Fibroblast of skin of scalp (primary cell): ENCODE measurements at places on chromosomes 2 and 18.

- peak; percentile 66 for DNase-seq
Observed at GRCh38 chr2:66443979-66444861, 9.3 kb downstream of the MEIS1 start.

DNA sequence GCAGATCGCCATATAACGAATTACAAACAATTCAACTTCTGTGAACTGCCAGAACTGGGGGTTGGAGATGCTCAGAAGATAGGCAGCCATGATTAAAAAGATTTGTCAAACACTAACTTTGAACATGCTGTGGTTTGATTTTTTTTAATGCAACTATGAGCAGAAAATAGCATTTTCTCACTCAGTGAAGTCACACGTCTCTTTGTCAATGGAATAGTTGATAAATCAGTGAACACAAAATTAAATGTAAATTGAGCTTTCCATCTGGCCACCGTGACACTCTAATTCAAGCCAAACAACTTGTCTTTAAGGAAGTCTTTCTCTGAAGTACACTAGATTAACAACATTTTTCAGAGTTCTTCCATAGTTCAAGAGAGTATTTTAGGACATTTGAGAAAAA lies 228.6 kb upstream of the LINC00305 start:
- DNase-seq, result no peak

- DNase-seq, result no peak
Observed at GRCh38 chr18:52289392-52289791, 50.6 kb upstream of the DCC start.

GRCh38 chr2:22890132-22890531 lies 494.8 kb upstream of the KLHL29 start:
- no peak for DNase-seq

DNA sequence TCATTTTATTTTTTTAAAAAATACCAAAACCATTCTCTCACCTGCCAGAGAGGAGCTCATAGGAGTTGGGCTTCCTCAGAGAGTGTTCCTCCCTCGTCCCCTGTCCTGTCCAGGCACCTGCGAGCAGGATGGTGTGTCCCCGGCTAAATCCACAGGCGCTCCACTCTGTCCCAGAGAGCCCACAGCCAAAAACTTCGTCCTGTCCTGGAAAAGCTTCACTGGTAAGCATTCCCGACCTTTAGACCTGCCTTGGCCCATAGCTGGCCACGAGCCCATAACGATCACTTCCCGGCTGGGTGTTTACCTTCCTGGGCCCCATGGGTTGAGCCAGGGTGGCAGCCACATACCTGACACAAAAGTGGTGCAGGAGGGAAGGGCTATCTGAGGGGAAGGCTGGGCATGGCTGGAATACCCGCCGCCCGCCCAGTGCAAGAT lies at the start of gene NGEF:
Gene NGEF, minus strand, starts transcription at position 230 of the 435 bp plus-strand sequence. CDS start 38,366 bp downstream, outside the sequence.
- no peak for DNase-seq

GRCh38 chr2:136130045-136130444 lies 12.1 kb upstream of the CXCR4 start:
- no peak for DNase-seq

DNA sequence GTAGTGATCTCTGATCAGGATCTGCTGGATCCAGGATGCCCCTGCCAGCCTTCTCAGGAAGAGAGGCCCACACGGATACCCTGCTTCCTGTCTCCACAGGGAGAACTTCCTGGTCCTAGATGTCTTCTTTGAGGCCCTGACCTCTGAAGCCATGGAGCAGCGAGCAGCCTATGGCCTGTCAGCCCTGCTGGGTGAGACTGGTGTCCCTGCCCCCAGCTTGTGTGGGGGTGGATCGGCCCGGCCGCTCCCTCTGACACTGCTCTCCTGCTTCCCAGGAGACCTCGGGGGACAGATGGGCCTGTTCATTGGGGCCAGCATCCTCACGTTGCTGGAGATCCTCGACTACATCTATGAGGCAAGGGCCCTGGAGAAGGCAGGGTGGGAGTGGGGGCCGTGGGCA lies 6.6 kb downstream of the CHPF start:
- no peak for DNase-seq

GRCh38 chr2:23905155-23905554 lies 21.8 kb downstream of the ATAD2B start:
- DNase-seq, result peak; percentile 20

DNA sequence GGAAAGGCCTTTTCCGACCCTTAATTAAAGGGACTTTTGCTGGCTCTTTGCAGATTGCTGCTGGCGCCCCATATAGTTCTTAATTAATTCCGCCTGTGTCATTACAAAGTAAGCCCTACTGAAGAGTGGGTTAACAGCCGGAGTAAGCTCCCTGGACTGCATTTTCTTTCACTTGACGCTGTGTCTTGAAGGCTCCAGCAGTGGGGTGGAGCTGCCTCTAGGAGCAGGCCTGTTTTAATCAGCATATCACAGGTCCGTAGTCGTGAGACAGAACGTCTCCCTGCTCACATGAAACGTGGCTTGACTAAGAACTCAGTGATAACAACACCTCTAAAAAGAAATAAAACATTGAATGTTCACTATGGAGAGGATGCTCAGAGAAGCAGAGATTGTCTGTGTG lies 329.9 kb upstream of the RAB12 start:
- DNase-seq, result no peak

DNA sequence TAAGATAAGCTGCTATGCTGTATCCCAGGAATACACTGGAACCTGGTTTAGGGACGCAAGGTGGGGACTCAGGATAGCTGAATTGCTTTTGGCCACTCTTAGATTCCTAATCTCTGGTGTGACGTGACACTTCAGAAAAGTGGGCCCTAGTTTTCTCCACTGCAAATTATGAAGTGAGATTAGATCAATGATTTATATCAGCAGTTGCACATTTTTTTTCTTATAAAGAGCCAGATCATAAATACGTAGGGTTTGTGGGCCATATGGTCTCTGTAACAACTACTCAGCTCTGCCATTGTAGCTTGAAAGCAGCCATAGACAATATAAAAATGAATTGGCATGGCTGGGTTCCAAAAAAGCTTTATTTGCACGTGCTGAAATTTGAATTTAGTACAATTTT lies 85.4 kb upstream of the CPO start:
- DNase-seq, result no peak

DNA sequence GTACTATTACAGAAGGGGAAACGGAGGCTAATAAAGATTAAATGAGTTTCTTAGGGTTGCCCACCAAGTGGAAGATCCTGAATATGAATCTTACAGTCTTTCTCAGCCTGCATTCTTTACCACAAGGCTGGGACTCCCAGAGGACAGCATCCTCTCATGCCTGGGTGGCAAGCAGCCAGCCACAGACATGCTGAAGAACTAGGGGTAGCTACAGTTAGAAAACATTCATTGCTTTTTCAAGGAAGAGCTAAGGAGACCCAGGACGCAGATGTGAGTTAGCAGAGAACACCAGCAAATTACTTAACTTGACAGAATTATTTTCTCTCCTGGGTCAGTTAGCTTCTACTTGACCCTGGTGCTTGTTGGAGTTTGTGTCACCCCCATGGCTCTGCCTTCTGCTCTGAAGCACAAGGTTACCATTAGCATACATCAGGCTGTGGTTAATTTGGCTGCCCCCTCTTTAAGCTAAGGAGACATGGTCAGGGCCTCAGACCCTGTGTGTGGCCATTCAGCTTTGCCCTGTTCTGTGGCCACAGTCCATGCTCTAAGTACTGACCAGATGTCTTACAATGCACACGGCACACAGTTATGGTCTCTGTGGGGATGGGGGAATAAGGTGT lies 132.3 kb upstream of the TNP1 start:
- DNase-seq, result peak; percentile 81

DNA sequence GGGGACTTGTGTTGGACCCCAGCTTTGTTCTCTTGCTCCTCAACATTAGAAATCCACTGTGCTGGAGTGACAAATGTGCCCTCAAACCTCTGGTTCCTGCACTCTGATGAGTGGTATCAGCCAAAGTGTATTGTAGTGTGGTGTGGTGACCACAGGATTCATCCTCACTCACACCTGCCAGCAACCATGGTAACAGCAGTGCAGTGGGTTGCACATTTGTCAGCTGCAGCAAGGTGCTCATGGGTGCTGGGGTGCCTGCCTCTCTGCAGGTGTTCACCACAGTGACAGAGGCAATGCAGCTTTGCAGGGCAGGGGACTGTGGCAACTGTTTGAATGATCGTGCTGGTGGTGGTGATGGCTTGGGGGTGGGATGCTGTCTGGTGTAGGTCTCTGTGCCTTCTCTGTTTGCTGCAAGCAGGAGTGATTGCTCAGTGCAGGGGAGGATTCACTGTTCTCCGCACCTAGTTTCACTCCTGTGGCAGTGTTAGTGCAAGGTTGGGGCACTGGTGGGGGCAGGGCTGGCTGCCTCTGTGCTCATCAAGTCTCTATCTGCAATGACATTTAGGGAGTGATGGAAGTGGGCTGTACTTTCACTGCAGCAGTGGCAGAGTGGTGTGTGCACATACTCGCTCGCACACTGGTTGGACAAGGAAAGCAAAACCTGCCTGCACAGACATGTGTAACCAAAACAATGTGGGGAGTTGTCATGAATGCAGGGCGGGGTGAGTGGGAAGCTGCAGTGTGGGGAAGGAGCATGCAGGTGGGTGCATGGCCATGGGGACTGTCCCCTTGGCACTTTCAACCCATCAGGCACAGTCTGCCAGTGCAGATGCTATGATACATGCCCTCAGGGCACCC lies 301.1 kb downstream of the PIK3C3 start:
- DNase-seq, result no peak

DNA sequence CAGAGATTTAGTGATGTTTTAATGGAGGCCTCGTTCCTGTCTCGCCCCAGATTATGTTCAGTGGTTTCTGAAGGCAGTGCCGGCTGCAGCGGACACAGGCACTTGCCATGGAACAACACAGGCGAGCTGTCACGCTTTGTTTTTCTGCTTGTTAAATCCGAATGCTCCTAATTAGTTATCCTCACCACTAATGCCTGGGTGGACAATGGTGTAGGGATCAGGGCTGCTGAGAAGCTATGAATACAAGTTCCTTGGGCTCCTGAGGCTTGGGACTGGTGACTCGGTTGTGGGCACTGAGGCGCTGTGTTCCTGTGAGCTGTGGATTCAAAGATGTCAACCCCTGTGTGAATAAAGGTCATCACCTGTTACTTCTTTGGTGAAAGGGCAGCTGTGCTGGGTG lies 123.5 kb downstream of the PLEKHM3 start:
- DNase-seq, result no peak

DNA sequence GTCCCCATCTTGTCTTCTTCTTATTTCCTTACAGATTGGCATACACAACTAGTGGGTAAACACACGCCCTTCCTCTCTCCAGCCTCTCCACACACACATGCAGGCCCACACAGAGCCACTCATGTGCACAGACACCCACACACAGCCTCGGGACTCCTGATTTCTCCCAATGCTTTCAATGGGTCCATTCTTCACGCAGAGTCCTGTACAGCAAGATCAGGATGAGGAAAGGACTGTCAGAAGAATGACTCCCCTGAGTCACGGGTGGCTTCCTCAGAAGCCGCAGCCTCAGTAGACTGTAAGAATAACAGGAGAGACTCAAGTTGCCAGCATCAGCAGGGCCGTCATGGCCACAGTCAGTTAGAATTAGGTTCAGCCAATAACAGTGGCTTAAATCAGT lies 109.1 kb upstream of the GLI2 start:
- no peak for DNase-seq

DNA sequence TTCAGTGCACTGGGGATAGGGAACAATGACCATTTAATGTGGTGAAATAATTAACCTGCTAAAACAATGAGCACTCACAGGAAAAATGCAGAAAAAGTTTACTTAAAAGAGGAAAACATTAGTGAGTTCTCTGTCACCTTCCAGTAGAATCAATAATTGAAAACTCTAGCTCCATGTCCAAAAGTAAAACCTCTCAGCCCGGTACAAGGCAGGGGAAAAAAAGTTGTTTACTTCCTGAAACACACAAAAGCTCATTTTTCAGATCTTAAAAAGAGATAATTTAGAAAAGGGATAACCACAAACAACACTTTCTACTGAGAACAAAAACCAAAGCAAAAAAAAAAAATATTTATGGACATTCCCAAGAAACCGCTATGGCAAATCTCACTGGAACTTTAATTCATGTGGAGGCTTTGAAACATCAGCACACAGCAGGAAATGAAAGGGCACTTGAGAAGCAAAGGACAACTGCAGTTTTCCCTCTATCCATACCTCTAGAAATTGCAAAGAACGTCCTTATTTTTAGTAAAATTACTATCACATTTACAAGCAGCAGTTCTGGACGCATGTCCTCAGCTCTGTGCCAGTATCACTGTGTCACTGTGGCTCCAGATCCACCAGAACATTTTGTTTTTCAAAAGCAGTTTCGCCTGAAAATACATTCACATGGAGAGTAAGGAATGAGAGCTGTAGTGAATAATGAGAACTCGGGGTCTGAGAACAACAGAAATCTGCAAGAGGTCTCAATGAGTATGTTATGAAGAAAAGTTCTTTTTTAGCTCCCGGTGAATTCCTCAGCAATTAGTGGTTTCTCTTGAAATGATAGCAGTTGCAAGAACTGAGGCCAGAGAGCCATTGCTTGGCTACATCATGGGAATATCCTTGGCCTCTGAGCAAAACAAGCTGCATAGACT lies 44.7 kb upstream of the DNAH7 start:
- peak; percentile 79 for DNase-seq

DNA sequence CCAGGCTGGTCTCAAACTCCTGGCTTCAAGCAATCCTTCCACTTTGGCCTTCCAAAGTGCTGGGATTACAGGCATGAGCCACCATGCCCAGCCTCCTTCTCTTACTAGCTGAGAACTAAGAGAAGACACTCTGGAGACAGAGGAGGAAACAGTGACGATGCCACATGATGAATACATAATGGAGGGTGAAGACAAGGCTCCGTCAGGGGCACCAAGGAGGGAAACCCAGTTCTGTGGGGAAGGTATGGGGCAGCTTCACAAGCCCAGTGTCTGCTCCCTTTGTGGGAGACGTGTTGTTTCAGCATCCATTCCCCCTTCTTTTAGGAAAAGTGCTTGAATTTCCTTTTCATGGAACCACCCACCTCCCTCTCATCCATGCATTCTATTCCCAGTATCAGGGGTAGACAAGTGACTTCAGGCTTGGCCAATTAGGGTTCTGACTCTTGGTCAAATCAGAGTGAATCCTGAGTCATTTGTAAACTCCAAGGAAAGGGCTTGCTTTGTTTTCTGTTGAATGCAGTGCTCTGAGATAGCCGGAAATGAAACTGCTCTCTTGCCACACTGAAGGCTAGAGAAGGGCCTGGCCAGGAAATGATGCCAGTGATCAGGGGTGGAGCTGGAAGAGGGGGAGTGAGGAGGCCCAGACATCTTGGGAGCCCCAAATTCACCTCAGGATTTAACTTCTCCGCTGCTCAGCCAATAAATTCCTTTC lies 23.7 kb downstream of the TMEM127 start:
- DNase-seq, result peak; percentile 22

DNA sequence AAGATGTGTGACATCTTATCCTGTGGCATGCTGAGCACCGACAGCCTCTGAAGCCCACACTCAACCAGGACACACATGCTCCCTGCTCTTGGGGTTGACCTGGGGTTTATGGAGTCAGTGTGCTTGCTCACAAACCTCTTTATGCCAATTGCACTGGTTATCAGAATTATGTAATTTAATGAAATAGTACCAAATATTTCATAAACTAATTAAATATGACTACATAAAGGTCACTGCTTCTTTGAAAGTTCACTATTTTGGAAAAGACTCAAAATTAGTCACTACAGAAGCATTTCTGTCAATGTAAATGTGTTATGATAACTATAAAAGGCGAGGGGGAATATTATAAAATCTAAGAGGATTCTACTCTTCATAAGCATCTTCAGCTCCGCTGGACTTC lies 76.7 kb downstream of the FHOD3 start:
- peak; percentile 18 for DNase-seq

GRCh38 chr2:96637385-96638143 lies 548 bp downstream of the KANSL3 start:
- DNase-seq, result peak; percentile 90

- no peak for DNase-seq
Observed at GRCh38 chr2:182144041-182144775, 158.6 kb downstream of the PPP1R1C start.

GRCh38 chr2:182077023-182077422 lies 91.4 kb downstream of the PPP1R1C start:
- no peak for DNase-seq
